ENCODE measurements at places on chromosomes 12 and 14.

DNA sequence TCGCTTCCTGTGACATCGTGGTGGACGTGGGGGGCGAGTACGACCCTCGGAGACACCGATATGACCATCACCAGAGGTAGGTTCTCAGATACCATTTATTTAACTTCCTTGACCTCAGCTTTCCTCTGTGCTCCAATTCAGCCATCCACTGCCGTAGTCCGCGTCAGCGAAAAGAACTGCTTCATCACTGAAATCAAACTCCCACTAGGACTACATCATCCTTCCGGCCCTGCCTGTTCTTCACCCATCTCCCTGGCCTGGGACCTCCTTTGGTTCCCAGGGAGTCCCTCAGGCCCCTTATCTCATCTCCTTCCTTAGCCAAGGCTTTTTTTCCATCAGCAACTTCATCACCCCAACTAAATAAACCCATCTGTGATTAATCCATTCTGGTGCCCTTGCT is 692 bp downstream of the MYG1 start:
- H3K36me3 ChIP-seq, result peaks cover 34% of the 10 kb centered on the region
- H3K27me3 ChIP-seq, result no peaks in the 10 kb centered on the region
- peak overlapping the region; percentile 81 for H3K27ac ChIP-seq
- H3K4me3 ChIP-seq, result peak overlapping the region; percentile 63

- peaks cover 6% of the 10 kb centered on the region for H3K27me3 ChIP-seq
- DNase-seq, result no peak
These were observed 471.5 kb downstream of the MED13L start for GRCh38 chr12:115806000-115806399.

- H3K27ac ChIP-seq, result no peak overlapping the region
- H3K36me3 ChIP-seq, result peaks cover 64% of the 10 kb centered on the region
- no peak overlapping the region for H3K4me3 ChIP-seq
- H3K27me3 ChIP-seq, result no peaks in the 10 kb centered on the region
- peaks cover 35% of the 10 kb centered on the region for H3K4me1 ChIP-seq
- no peak for DNase-seq
These were observed 22.9 kb downstream of the HIP1R start for GRCh38 chr12:122858171-122858570.

GRCh38 chr12:6337958-6338433 is 3.9 kb downstream of the TNFRSF1A start:
- H3K4me3 ChIP-seq, result peak overlapping the region; percentile 92
- no peak for DNase-seq
- no peaks in the 10 kb centered on the region for H3K27me3 ChIP-seq
- H3K4me1 ChIP-seq, result peaks cover 84% of the 10 kb centered on the region

Measured in suprapubic skin (tissue), 4 donors.